ENCODE measurements at places on chromosomes 12 and 14.

DNA sequence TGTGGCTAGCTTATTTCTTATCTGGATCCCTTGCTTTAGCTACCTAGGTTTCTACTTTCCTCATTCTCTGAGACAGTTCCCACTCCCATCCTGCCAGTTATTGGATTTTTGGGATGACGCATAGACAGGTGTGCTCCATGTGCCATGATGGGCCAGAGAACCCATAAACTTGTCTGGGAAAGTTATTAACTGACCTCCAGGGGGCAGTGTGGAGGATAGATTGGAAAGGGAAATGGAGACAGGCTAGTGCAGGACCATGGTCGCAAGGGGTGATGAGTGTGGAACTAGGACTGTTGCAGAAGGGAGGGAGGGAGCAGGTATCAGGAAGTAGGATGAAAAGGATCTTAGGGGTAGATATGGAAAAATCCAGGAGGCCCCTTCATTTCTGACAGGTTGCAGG, 80.3 kb downstream of the ESRRB start:
- peak; percentile 28 for DNase-seq

- DNase-seq, result no peak
Observed at GRCh38 chr14:89418452-89418851, 1.4 kb upstream of the FOXN3 start.

GRCh38 chr12:109430244-109430643, 46.9 kb downstream of the KCTD10 start:
- no peak for DNase-seq

- no peak for DNase-seq
Observed at GRCh38 chr12:4259099-4259498, 14.5 kb upstream of the CCND2 start.

DNA sequence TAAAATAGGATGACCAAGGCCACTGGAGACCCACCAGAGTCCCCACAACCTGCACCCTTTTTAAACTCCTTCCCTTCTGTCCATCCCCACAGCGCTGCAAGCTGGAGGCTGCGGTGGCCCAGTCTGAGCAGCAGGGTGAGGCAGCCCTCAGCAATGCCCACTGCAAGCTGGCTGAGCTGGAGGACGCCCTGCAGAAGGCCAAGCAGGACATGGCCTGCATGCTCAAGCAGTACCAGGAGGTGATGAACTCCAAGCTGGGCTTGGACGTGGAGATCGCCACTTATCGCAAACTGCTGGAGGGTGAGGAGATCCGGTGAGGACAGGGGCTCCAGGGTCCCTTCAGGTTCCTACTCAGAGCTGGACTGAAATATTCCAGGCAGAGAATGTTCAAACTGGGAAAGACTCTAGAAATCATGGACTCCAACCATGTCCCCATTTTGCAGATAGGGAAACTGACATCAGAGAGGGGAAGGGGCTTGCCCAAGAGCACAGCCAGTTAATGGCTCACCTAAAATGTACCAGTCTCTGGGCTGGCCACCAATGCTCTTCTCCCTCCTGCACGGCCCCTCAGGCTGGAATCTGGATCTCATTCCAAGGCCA, 17.2 kb downstream of the KRT85 start:
- no peak for DNase-seq

- DNase-seq, result no peak
Observed at GRCh38 chr12:119781804-119782203, 95.3 kb downstream of the CIT start.

DNA sequence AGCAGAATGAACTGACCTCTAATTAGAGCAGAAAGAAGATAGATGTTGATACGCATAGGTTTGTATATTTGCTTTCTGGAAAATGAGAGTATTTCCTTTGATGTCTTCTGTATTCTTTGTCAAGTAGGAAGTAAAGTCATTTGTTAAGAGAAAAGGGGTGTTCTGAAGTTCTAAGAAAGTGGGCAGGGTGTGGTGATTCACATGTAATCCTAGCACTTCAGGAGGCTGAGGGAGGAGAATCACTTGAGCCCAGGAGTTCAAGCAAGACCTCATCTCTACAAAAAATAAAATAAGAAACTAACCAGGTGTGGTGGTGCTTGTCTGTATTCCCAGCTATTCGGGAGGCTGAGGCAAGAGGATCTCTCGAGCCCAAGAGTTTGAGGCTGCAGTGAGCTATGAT, 2.8 kb downstream of the RHNO1 start:
- DNase-seq, result no peak

DNA sequence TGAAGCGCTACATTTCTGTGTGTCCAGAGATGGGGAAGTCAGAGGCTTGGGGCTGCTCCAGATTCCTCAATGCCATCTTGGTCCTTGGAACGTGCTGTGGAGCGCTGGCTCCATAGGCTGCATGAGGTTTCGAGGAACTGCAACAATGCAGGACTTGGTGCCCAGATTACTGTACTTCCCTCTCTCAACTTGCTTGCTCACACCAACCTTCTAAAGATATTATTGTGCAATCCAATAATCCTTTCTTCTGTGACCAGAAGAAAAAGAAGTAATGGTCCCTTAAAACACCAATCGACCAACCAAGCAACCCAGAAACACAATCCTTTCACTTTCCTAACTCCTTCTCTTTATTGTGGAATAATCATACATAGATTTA, 3.7 kb downstream of the PRICKLE1 start:
- no peak for DNase-seq

GRCh38 chr12:52081263-52081733, 1.8 kb downstream of the SMIM41 start:
- DNase-seq, result no peak

All from NCI-H187 treated with DMSO at 0.1 percent for 48 hours (cell line).